NCI-H524 (cell line): ENCODE measurements at places on chromosomes 7 and 10.

DNA sequence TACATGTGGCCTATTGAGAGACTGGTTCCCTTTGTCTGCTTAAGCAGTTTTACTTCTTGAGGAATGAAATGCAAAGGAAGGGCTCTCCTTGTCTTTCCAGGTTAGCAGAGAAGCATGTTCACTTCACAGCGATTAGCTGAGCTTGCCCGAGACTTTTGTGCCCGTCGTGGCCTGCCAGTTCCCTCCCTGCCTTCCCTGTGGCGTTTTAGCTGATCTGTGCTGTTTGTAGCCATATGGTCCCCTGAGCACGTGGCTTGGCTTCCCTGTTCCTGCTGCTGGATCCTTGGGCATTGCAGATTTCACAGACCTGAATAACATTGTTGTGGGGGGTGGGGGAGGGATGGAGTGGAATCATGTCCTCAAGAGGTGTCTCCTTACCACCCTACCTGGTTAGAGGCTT lies 61.8 kb downstream of the SND1 start:
- DNase-seq, result peak; percentile 96

GRCh38 chr10:86284355-86285105 lies 82.1 kb downstream of the GRID1 start:
- no peak for DNase-seq

GRCh38 chr10:31081937-31082840 lies 50.5 kb upstream of the ZNF438 start:
- DNase-seq, result peak; percentile 18

DNA sequence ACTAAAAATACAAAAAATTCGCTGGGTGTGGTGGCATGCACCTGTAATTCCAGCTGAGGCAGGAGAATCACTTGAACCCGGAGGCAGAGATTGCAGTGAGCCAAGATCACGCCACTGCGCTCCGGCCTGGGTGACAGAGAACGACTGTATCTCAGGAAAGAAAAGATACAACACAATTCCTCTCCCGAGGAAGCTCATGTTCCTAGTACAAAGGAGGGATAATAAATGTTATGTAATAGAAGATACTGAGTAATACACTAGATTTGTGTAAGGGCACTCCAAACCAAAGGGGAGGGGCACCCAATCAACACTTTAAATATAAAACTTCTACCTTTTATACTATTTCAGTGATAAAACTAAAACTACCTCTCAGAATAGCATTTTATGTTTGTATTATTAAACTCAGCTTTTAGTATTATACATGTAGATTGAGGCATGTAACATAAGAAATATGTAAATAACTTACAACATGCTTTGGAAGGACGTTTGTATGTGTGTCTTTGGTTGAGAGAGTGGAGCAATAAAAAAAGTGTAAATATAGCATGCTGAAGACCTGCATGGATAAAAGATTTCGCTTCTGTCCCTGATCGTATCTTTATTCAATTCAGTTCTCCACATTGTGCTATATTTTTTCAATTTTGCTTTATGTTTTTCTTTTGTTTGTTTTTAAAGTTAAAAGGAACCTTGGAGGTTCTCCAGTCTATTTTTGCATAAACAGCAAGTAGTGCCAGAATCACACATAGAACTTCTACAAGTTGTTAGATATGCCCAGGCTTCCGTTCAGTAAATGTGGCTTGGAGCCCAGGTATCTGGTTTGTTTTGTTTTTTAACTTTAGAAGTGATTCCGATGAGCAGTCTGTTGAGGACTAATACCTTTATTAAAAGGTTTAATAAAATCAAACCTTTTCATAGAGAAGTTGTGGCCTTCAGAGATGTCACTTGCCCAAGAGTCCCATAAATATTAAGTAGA lies 71.9 kb downstream of the WAC start:
- no peak for DNase-seq

DNA sequence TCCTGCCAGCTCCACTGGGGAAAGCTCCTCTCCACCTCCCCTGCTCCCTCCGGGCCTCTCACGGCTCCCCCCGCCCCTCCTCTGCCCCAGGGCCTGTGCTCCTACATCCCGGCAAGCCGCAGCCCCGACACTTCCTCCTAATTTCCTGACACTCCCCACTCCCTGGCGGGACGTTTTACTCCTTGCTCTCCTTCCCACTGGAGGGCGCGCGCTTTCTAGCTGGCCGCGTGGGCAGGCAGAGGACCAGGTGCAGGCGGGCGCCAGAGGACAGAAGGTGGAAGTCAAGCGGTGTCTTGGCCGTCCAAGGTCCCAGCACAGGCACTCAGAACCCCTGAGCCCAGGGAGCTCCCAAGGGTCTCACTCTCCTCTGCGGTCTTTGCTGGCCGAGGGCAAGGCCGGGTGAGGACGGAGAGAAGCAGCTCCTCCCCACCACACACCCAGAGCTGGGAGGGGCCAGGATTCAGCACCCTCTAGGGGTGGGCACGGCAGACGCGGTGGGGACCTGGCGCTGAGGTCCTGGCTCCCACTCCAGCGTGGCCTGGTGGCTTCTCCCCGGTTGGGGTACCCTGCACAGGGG lies 19.1 kb downstream of the ADAM8 start:
- peak; percentile 19 for DNase-seq

GRCh38 chr7:46716926-46717325 lies 795.9 kb upstream of the IGFBP3 start:
- DNase-seq, result no peak

DNA sequence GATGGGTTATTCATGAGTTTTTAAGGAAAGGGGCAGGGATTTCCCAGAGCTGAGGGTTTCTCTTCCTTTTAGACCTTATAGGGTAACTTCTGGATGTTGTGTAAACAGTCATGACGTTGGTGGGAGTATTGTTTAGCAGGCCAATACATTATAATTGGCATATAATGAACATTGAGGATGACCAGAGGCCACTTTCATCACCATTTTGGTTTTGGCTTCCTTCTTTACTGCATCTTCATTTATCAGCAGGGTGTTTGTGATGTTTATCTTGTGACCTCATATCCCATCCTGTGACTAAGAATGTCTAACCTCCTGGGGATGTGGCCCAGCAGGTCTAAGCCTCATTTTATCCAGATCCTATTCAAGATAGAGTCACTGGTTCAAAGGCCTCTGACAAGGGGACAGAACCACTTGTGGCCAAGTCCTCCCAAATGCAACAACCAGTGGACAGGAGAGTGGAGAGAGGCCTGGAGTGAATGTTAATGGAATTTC lies 77.3 kb upstream of the RPA3 start:
- DNase-seq, result no peak

- DNase-seq, result no peak
These were observed 168.7 kb downstream of the PIP4K2A start for GRCh38 chr10:22545643-22546042.

GRCh38 chr7:6705959-6706665 lies 635 bp downstream of the ZNF12 start:
- no peak for DNase-seq
